ENCODE measurements at places on chromosomes 16 and 17.

- DNase-seq: no peak
Observed at GRCh38 chr16:73546341-73546845, 498.5 kb upstream of the ZFHX3 start.

GRCh38 chr16:50591800-50592771, 43.9 kb downstream of the NKD1 start:
- no peak for DNase-seq

DNA sequence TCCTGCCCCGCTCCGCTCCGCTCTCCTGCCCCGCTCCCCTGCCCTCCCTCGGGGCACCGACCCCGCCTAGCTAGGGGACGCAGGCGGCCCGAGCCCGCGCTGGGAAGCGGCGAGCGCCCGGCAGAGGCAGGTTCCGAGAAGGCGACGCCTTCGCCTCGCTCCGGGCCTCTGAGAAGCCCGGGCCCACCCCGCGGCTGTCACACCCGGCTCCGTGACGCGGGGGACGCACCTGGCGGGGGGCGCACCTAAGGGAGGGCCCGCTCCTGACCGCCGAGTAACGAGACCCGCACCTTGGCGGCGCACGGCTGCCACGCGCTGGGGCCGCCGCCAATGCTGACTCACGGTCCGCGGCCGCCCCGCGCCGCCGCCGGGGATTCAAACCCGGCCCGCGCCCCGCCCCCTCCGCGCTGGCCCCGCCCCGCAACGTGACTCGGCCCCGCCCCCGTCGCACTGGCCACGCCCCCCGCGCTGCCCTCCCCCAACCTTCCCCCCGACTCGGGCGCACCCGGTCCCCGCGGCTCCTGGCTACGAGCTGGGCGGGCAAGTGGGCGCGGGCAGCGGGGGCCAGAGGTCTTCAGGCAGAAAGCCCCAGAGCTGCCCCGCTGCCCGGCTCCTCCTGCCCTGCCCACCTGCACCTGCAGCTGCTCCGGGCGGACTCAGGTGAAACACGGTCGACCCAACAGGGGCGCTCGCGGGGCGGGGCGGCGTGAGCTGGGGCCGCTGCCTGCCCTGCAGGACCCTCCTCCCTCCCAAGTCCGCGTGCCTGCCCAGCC, 27.8 kb downstream of the GNPTG start:
- DNase-seq: peak; percentile 59

DNA sequence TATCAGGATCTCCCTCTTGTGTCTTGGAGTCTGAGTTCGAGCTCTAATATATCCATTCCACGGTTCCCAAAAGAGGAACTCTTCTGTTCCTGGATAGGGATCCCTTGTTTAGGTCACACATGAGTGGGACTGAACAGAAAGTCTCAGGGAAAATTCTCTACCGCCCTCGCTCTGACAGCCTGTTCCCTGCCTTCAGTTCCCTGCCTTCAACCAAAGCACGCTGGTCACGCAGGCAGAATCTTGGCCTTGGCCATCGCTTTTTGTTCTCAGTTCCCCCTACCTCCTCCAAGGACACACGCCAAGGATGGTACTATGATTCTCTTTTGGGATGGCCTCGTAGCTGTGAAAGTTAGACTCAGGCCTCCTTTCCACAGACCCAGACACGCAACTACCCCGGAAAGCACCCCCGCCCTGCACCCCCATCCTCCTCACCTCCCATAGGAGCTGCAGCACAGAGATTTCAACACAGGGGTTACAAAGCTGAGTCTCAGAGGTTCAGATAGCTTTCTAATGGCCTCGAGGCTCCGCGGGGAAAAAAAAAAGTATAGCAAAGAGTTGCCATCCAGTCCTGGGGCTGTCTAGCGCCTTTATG, 1.5 kb upstream of the SHISA6 start:
- no peak for DNase-seq

GRCh38 chr16:30615358-30616091, 5.3 kb upstream of the ZNF689 start:
- peak; percentile 65 for DNase-seq

- DNase-seq: no peak
Observed at GRCh38 chr16:72554935-72555334, 383.0 kb upstream of the PMFBP1 start.

DNA sequence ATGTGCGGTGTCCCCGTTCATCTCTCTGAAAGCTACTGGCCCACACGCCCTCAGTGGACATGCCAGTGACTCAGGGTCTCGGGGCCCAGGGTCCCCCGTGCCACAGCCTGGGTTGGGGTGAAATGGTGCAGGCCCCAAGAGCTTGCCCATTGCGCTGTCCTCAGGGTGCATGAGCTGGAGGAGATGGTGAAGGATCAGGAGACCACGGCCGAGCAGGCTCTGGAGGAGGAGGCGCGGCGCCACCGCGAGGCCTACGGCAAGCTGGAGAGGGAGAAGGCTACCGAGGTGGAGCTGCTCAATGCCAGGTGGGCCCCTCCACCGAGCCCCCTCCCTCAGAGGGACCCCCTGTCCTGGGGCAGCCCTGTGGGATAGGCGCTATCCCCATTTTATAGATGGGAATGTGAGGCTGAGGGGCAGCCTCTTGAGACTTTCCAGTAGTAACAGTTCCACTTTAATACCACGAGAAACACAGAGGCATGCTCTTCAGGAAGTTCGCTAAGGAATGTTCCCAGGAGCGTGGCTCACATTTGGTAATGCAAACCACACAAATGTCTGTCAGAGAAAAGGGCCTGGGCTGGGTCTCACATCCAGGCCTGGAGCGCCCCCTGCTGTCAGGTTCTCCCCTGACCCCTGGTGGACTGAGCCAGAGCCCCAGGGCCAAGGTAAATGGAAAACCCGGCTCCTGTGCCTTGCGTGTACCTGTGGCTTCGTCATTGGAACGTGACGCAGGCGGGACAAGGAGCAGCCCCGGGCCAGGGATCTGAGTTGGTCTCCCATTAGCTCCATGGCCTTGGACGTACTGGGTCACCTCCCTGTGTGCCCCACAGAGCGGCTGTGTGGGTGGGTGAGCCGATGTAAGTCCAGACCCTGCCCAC, 133.7 kb downstream of the RAB11FIP4 start:
- peak; percentile 69 for DNase-seq

DNA sequence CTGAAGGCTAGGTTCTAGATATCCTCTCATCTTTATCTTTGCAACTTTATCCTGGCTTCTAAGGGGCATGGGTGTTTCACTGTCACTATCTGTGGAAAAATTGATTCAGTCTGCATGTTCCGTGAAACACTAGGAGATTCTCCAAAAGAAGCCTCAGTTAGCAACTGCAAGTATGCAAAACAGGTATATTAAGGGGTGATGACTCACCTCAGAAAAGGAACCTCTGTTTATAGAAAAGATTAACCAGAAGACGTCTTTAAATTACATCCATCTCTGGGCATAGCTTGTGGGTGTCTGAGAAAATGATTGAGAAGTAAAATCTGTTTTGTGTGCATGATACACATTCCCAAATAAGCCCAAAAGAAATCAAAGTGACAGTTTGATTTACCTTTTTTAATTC, 353.8 kb upstream of the HSBP1 start:
- DNase-seq: no peak

DNA sequence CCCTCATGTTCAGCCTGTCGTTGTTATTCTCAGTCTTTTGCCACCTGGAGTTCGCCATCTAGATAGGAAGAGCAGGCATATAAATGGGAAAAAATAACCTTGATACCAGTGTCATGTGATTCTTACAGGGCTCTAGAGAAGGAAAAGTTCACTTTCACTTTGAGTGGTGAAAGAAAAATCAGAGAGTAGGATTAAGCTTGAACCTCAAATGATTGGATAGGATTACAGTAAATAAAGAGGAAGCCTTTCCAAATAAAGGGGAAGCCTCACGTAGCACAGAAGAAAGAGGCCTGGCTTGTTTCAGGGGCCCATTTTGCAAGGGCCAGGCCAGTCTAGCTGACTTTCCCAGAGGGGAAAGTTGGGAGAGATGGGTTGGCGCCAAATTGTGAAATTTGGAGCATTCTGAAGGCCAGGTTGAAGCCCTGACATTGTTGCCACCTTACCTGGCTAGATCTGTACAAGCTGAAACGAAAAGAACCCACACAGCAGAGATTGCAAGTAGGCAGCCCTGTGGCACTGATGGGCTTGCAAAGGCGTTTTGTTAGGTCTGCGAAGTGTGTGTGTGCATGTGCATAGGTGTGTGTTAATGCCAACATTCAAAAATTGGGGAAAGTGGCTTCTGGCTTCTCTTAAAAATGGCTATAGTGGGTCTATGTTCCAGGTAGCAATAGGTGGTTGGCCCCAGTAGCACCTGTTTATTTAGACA, 38.8 kb downstream of the TMC6 start:
- no peak for DNase-seq

GRCh38 chr16:85171759-85172454, 59.6 kb upstream of the CIBAR2 start:
- no peak for DNase-seq

DNA sequence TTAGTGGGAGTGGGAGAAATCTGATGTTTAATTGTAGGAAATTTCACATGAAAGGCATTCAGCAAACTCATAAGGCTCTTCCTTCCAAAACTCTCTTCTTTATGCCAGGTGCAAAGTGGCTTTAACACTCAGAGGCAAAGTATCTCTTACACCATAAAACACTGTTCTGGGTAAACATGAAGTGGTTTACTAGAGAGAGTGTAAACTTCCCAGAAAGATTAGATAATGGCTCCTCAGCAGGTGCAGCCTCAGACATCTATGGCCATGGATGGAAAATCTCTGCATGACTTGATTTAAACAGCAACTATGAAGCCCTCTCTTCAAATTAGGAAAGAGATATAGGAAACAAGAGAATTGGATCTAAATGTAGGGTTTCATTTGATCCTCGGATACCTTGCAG, 583.1 kb upstream of the SALL1 start:
- DNase-seq: no peak

GRCh38 chr17:74604761-74605160, 12.7 kb upstream of the CD300LD start:
- no peak for DNase-seq

DNA sequence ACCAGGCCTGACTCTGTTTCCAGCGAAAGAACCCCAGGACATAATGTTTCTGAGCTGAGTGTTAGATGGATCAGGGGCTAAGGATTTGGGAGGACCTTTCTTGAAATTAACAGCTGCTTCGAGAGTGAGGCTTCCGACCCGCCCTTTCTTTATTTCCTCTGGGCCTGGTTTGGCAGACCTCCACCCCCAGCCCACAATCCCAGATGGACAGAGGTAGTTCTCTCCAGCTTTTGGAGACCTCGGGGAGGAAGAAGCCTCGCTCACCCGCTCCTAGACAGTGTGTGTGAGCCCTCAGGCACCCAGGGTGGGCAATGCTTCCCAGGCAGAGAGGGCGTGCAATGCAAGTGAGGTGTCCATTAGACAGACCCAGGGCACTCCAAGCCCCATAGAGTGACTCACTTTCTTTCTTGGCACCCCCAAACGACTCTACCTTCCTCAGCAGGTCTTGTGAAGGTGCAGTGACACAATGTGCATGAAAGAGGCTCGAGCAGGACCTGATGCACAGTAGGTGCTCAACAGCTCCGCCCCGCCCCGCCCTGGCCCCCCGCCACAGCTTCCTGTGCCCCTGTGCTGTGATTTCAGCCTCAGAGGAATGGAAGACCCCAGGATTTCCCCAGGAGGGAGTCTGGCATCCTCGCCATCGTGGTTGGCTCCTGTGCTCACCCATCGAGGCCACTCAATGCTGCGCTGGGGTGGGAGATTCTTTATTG, 50.7 kb upstream of the TOB1 start:
- no peak for DNase-seq

DNA sequence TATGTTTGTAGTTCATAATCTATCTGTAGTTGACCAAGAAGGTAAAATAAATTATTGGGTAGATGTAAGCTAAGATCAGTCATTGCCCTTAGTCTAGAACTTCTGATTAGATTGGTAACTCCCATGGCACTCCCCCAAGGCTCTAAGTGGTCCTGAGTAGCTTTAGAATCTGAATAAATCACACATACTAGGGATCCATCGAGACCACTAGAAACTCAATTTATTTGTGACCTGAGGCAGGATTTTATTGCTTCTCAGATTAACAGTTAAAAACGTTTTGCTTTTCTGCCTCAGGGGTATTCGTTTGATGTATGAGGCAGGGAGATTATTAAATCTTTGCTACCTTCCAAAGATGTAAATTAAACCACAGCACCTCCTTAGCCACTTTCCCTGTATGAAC, 24.9 kb downstream of the CMTR2 start:
- DNase-seq: no peak

GRCh38 chr16:88743693-88744576, 37.6 kb downstream of the CTU2 start:
- DNase-seq: peak; percentile 70

DNA sequence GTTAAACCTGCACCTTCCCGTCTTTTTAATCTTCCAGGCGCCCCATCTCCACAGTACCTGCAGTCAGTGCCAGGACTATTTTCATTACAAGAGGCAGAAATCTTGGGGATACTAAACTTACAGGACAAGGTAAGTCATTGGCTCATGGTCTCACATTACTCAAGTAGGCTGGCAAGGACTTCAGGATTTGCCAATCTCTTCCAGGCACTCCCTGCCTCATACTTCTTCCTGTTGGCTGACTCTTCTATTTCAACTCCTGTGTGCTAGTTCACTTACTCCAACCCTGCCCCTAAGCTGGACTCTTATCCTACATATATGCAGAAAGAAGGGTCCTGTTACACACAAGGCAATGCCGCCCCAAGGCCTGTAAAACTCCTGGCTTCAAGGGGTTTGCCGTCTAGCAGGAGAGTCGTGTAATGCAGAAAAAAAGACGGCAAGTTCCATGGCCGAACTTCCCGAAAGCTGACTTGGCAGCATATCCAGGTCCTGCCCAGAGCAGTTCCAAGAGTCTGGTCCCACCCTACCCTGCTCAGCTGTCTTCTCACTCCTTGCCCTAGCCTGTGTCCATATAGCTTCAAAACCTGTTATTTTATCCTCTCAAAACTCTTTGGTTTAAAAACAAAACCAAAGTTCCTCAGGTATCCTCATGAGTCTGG, 14.8 kb downstream of the ERN1 start:
- DNase-seq: no peak

GRCh38 chr17:57671667-57672632, 73.1 kb downstream of the CCDC182 start:
- peak; percentile 62 for DNase-seq

- no peak for DNase-seq
Observed at GRCh38 chr16:64478252-64478906, 643.5 kb downstream of the CDH11 start.

- no peak for DNase-seq
Observed at GRCh38 chr17:74512624-74513091, 18.6 kb downstream of the CD300LB start.

GRCh38 chr16:69112285-69113129, 7.1 kb downstream of the HAS3 start:
- peak; percentile 54 for DNase-seq

GRCh38 chr17:75814900-75815373, 29.3 kb downstream of the UNC13D start:
- no peak for DNase-seq

All from CD8-positive, alpha-beta memory T cell (primary cell).